ENCODE measurements at places on chromosomes 4 and X. TPM values are rescaled to one million over a fixed set of nuclear protein-coding genes. Genes with fewer than 3 reads are reported as not detected.
A peak's percentile ranks its signal among the peaks of the same experiment; 100 is the strongest.

- DNase-seq, result no peak
Observed at GRCh38 chrX:150762258-150763165, 69.3 kb downstream of the MTMR1 start.

- no peak for DNase-seq
Observed at GRCh38 chrX:152220606-152221005, 82.2 kb upstream of the MAGEA10 start.

ARAP2 gene
- 21.9 TPM for total RNA-seq

DNA sequence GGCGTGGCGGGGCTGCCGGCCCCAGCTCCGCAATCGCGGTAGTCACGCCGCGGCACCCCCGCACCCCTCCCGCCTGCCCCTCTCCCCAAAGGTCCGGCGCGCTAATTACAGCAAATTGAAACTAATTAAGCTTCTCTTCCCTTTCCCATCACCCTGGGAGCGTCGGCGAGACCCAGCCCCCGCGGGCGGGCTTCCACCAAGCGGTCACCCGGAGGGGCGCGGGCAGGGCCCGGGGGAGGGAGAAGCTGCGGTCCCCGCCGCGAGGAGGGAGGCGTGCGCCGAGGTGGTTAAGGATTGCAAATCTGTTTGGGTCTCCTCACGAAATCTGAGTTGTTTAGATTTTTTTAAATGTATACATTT, 13.1 kb downstream of the ARX start:
- no peak for DNase-seq

GRCh38 chr4:89752932-89753598, 83.9 kb downstream of the SNCA start:
- DNase-seq, result peak; percentile 69

- no peak for DNase-seq
Observed at GRCh38 chr4:60657041-60657440, 543.1 kb upstream of the ADGRL3 start.

- DNase-seq, result no peak
Observed at GRCh38 chr4:144906181-144906925, 191.6 kb downstream of the ANAPC10 start.

GRCh38 chrX:119685225-119686066, 7.5 kb downstream of the SEPTIN6 start:
- peak; percentile 73 for DNase-seq

NHSL2 gene
- 10.3 TPM for total RNA-seq

CLDN2 gene
- total RNA-seq, result not detected

DNA sequence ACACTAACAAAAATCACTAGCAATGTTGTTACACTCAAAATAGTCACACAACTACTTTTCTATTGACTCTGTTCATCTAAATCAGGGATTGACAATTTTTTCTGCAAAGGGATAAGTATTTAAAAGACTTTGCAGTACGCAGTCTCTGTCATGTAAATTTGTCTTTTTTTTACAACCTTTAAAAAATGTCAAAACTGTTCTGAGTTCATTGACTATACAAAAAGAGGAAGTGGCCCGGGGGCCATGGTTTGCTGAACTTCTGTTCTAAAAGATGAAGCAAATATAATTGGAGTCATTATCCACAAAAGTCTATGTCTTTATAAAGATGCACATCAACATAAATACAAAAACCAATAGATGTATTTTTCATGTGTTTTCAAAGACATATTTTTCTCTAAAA, 1310.3 kb downstream of the RPA4 start:
- DNase-seq, result no peak

SPANXN3 gene
- total RNA-seq, result not detected

DNA sequence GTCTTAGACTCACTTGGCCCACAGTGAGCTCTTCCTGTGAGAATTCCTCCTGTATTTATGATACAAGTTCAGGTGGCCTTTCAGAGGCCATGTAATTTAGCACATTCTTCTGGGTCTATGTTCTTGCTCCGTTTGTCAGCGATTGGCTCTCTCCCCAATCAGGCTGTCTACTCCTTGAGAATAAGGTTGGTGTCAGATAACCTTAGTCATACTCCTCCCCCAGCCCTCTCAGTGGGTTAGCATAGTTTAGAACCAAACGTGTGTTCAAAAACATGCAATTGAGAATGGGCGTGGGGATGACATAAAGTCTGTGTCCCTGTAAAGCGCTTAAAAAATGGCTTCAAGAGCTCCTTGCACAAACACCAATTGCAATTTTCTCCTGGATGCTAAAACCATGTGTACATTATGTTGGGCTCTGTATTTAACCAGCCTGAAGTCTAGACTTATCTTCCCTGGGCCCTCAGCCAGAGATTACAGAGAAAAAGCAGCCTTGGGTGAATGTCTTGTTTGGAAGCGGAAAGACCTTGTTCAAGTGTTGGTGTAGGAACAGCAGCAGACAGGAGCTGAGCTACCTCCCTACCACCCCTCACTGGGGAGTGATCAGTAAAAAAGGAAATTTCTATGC, 9.9 kb upstream of the CT47C1 start:
- no peak for DNase-seq

GRCh38 chrX:111568354-111568753, 56.9 kb downstream of the SERTM2 start:
- no peak for DNase-seq

DNA sequence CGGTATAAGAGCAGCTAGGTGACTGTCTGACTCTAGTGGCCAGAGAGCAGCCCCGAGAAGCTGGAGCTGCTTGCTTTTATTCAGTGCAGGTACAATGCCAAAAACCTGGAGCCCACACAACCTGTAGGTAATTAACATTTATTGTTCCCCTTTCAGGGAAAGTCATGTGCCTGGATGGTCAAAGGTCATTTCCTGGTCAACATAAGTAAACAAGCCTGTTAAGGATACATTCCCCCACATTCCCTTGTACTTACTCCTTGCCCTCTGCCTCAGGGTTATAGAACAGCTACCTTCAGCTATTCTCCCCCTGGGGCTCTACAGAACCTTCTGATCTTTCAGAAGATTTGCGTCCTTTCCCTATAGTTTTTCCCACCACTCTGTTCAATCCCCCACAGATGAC, 253.4 kb downstream of the TMA16 start:
- no peak for DNase-seq

TCEAL2 gene
- 40.2 TPM for total RNA-seq

GRCh38 chrX:153669174-153669890, 4.3 kb downstream of the PNCK start:
- peak; percentile 60 for DNase-seq

DNA sequence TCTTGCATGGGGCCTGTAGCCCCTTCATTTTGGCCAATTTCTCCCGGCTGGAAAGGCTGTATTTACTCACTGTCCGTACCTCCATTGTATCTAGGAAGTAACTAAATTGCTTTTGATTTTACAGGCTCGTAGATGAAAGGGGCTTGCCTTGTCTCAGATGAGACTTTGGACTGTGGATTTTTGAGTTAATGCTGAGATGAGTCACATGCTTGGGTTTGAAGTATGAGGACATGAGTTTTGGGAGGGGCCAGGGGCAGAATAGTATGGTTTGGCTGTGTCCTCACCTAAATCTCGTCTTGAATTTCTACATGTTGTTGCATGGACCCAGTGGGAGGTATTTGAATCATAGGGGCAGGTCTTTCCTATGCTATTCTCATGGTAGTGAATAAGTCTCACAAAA, 407.6 kb upstream of the NDST3 start:
- DNase-seq, result no peak

GPC4 gene
- total RNA-seq, result 26.9 TPM

PLS3 gene
- 60.3 TPM for total RNA-seq

DNA sequence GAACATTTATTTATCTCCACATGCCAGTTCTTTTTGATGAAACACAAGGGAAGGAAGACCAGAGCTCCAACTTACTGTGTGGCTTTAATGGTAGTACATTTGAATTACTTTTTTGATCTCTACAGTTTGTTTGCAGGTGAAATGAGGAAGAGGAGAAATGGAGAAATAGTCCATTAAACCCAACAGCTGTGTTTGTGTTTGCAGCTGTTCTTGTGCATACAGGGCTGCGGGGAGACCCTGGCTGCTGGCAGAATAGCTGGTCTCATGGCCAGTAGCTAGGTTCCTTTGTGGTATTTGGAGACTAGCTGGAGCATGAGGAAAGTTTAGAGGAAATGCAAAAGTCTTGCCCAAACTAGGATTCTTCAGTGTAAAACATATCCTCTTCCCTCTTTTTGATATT, 374.8 kb downstream of the GPAT3 start:
- DNase-seq, result no peak

Measured in sigmoid colon (tissue), 7 donors.